ENCODE measurements at places on chromosomes 2 and 18.

GRCh38 chr2:143802242-143802641, 673.0 kb downstream of the ARHGAP15 start:
- no peak for DNase-seq

GRCh38 chr2:232075859-232076258, 114.3 kb downstream of the DIS3L2 start:
- no peak for DNase-seq

DNA sequence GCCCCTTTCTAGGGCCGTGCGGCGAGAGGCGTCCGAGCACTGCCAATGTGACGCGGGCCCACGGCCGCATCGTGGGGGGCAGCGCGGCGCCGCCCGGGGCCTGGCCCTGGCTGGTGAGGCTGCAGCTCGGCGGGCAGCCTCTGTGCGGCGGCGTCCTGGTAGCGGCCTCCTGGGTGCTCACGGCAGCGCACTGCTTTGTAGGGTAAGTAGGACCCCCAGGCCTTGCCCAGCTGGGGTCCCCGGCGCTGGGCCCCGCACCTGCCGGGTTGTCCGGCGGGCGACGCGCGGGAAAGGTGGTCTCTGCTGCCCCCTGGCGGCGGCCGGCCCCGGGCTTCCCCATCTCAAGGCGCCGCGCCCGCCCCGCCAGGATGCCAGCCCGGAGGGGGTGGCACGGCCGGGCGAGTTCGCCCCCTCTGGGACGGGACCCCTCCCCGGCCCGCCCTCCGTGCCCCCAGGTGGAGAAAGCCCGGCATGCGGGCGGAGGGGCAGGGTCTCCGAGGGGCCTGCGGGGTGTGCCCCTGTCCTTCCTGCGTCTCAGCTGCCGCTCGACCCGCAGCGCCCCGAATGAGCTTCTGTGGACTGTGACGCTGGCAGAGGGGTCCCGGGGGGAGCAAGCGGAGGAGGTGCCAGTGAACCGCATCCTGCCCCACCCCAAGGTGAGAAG, 1.9 kb downstream of the PRSS56 start:
- DNase-seq = peak; percentile 63

GRCh38 chr18:44803019-44803650, 122.4 kb downstream of the SETBP1 start:
- no peak for DNase-seq

DNA sequence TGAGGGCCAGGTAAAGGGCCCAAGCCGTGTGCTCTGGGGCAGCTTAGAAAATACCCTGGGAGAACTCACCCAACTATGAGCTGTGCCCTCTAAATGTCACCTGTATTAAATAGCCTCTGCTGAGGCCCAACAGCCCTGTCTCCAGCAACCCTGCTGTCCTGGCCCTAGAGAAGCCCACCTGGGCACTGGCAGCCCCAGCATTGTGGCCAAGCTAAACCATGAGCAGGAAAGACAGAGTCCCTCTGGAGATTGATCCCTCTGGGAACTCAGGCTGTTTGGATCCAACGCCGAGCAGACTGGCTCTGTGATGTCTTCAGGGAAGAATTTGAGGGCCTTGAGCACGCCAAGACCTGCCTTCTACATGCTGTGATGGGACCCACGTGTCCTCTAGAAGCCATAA, 126.5 kb downstream of the TTC32 start:
- DNase-seq = no peak

DNA sequence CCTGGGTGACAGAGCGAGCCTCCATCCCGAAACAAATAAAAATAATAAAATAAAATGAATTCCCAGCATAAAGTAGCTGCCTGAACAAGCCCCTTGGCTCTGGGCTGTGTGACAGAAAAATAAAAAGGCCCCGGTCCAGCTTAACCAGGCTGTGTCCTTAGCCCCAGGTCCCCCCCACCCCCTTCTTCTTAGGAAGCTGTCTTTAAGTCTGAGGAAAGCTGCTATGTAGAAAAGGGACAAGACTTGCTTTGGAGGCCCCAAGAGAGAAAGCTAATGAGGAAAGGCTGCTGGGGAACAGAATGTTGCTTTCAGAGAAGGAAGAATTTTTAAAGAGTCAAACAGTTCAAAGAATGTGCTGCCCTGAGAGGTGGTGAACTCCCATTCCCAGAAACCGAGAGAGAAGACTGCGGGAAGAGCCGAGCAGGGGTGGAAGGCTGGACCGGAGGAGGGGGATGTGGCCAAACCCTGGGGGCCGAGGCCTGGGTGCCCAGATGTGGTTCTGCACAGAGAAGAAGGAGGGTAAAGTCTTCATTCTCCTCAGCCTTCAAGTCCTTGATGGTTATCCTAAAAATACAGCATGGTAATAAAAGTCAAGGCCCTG, 61.9 kb downstream of the CENPO start:
- no peak for DNase-seq

DNA sequence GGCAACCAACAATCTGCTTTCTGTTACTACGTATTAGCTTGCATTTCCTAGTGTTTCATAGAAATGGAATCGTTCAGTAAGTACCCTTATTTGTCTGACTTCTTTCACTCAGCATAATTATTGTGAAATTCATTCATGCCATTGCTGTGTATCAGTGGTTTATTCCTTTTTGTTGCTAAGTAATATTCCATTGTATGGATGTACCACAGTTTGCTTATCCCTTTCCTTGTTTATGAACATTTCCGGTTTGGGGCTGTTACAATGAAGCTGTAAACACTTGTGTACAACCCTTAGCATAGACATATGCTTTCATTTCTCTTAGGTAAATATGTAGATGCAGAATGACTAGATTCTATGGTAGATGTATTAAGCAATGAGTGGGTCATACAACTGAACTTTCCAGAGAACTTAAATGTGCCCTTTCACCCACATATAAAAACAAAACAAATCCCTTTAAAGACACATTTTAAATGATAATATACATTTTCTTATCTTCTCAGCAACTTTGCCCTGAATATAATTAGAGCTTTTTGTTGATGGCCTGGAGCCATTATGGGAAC, 21.9 kb downstream of the FER1L5 start:
- DNase-seq = no peak

- peak; percentile 32 for DNase-seq
Measured at GRCh38 chr2:143581134-143581533, 451.9 kb downstream of the ARHGAP15 start.

- DNase-seq = no peak
Measured at GRCh38 chr2:206192157-206192556, 32.5 kb downstream of the EEF1B2 start.

DNA sequence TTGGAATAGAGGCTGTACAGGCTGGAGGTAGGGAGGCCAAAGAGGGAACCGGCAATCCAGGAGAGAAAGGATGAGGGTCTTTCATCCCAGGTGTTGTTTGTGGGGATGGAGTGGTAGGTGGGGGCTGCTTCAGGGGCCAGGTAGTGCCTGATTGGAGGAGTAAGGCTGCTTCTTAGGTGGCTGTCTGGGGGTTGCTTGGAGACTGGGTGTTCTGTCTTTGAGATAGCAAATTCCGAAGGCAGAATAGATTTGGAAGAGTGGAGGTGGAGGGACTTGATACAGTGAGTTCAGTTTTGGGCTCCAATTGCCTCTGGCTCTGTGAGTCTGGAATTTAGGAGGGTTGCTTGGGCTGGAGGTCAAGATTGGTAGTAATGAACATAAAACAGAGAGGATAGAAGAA, 5.9 kb downstream of the ZNF532 start:
- DNase-seq = no peak

- no peak for DNase-seq
Measured at GRCh38 chr2:236934656-236935055, 151.0 kb upstream of the COPS8 start.

GRCh38 chr2:189305291-189305943, 125.9 kb upstream of the COL5A2 start:
- DNase-seq = no peak

GRCh38 chr18:42339372-42339771, 384.3 kb downstream of the PIK3C3 start:
- DNase-seq = no peak

DNA sequence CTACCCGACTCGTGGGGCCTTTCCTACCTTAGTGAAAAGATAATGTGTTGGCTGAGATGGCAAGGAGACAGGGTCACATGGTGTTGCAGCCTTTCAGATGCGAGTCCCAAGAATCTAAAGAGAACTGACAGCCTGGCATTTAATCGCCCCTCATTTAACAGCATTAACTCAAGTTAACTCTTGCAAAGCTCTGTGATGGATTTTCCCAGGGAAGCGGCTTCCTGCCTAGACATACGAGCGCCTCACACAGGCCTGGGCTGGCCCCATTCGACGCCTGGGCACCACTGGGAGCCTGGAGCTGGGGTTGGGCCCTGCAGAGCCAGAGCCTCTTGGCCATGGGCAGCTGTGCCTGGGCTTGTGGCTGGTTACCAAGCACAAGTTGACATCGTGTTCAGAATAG, 140.8 kb downstream of the SEPTIN10 start:
- no peak for DNase-seq

- no peak for DNase-seq
Measured at GRCh38 chr18:73099759-73100158, 232.0 kb upstream of the NETO1 start.

DNA sequence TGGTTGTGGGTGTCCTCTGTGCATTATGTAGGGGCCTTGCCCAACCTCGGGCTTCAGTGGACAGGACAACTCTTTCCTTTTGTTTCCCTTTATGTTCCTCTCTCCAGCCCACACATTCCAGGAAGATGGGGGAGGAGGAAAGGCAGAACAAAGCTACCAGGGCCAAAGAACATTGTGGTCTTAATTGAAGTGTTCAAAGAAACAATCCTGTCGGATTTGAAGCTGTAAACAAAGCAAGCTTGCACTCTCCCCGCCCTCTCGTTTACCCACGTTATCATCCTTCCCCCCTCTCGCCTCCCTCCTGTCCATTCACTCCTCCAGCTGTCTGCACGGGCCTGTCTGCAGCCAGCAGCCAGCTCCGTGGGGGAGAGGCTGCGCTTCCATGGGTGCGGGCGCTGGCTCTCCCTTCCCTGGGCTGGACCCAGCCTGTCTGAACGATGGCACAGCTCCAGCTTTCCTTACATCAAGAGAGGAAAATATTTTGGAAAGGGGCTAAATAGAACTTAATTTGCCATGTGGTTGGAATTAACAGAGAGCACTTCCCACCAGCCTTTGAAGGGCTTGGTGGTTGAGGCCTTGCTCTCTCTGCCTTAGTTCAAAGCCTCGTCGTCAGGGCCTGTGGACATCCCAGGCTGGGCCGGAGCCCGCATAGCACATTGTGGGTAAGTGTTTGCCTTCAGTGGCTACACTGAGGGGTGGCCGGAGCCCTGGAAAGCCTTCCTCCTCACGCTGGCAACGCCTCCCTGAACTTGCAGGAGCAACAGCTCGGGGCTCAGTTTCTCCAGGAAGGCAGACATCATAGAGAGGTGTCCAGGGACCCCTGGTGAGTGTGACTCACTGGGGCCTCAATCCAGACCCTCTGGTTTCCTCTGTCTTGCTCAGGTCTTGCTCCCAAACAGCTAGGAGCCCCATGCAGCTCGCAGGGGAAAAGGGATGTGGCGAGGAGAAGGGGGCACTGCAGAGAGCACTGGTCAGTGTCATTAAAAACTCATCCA, 60.6 kb upstream of the HS6ST1 start:
- DNase-seq = no peak

- no peak for DNase-seq
Measured at GRCh38 chr18:74185860-74186259, 37.5 kb downstream of the TIMM21 start.

DNA sequence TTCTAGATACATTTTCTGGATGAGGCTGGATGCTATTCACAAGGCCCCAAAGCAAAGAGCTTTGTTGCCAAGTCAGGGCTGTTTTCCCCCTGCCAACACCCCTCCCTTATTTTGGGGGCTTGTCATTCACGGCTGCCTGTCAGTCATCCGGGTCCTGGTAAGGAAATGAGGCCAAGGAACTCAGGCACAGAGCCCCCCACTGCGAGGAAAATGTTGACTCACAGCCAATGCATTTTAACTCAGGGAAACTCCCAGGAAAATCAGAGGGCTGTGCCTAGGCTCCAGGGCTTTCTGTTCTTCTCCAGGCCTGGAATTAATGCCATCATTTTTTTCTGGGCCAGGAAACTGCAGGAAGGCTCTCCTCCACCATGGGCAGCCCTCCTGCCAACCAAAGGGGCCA, 241.1 kb downstream of the SMAD2 start:
- no peak for DNase-seq

DNA sequence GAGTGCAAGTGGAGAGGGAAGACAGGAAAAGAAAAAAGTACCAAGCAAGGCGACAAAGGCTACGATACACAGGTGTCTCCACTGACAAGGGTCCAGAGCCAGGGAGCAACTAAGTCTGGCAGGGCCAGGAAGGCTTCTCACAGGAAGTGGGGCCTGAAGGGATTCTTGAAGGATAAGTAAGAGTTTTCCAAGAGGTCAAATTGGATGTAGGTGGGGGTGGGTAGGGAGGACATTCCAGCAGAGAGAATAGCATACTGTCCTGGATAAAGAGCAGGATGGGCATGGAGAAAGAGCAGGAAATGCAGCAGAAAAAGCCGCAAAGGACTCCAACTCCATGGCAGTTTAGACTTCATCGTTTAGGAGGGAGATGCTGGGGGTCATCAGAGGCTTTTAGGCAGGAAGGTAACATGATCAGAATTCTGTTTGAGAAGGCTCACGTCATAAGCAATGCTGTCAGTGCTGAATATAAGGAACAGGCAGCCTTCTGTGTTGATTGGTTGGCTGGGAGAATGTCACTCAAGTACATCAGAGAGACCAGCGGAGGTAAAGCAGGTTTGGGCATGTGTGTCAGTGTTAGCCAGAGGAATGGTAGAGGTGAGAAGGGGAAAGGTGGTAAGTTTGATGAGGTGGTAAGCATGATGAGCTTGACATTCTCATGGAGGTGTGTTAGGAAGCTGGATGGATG, 35.1 kb downstream of the ARHGAP25 start:
- DNase-seq = no peak

DNA sequence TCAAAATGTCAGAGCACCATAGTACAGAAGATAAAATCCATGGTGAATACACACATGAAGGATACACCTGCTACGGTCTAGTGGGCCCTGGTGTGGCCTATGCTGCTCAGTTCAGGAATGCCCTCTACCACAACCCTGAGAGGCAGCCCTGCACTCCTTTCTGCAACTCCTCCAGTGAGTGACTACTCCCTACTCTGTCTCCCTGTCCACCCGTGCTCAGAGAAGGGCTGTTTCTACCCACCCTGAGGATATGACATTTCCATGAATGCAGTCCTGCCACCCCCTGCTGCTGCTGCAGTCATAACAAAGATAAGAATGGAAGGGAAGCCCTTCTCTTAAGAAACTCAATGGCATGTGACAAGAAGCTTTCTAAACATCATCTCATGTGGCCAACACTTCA, 137.0 kb downstream of the EN1 start:
- DNase-seq = no peak

DNA sequence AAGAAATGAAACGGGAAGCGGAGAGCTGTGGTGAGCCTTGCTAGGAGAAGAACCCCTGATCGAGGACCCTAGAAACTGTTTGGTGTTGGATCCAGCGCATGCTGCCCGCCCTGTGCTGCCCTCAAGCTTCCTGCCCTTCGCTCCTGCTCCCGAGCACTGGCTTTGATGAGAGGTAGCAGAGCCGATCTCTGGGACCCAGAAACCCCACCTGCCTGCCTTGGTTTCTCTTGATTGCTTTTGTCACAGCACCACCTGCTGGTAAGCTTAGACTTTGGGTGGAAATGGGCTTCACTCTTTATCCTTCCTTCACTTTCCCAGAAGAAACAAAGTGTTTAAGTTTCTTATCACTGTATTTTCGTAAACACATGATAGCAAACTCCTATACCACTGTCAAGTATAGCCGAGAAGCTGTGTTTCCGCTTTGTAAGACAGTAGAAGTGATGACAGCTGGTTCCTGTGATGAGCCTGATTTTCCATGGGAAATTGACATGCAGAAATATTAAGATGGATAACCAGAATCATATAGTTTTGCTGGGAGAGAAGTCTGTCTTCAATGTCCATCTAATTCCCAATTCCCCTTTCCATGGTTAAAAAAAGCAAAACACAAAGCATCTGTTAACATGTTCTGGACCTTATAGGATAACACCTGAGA, 267.4 kb downstream of the PHLPP1 start:
- DNase-seq = peak; percentile 21
